Kidney (tissue), 22 donors: ENCODE measurements at places on chromosomes 1 and 21. TPM values are rescaled to one million over a fixed set of nuclear protein-coding genes. Genes with fewer than 3 reads are reported as not detected.

IGFN1 gene
- 2.8 TPM for total RNA-seq

GRCh38 chr1:30868833-30869435, 39.6 kb downstream of the SDC3 start:
- H3K27ac ChIP-seq, result no peak overlapping the region
- no peak for DNase-seq
- H3K4me1 ChIP-seq, result no peaks in the 10 kb centered on the region
- no peak overlapping the region for H3K4me3 ChIP-seq
- no peaks in the 10 kb centered on the region for H3K27me3 ChIP-seq

- H3K27me3 ChIP-seq, result no peaks in the 10 kb centered on the region
- no peaks in the 10 kb centered on the region for H3K4me1 ChIP-seq
- DNase-seq, result no peak
- H3K27ac ChIP-seq, result no peak overlapping the region
Observed at GRCh38 chr1:11176081-11176706, 13.0 kb upstream of the ANGPTL7 start.

PTGFRN gene
- total RNA-seq, result 44.8 TPM

MYBPH gene
- not detected for total RNA-seq

DNA sequence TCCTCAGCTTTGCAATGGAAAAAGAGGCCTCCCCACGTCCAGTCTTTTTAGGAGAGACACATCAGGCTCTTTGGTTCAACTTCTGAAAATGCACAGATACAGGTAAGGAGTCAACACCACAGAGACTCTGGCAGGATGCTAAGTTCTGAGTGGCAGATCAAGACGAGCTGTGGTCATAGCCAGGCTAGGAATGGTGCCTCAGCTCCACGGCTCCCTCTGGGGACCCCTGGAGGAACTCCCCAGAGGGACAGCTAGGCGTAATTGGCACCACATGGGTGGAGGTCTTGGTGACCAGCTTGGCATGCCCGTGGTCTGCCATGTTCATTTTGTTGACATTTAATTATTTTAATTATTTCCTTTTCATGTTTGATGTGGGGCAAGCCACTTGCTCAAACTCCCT, 206.1 kb downstream of the KAZN start:
- H3K36me3 ChIP-seq, result no peaks in the 10 kb centered on the region
- H3K27me3 ChIP-seq, result no peaks in the 10 kb centered on the region
- H3K27ac ChIP-seq, result no peak overlapping the region
- H3K4me1 ChIP-seq, result no peaks in the 10 kb centered on the region

GRCh38 chr1:65267683-65268082, 41.7 kb upstream of the DNAJC6 start:
- no peak overlapping the region for H3K27ac ChIP-seq
- no peaks in the 10 kb centered on the region for H3K4me1 ChIP-seq

- H3K4me1 ChIP-seq, result peaks cover 4% of the 10 kb centered on the region
- H3K36me3 ChIP-seq, result peaks cover 8% of the 10 kb centered on the region
- no peak overlapping the region for H3K27ac ChIP-seq
Observed at GRCh38 chr1:235986869-235987268, 78.0 kb downstream of the NID1 start.

GRCh38 chr1:226199971-226200370, 13.4 kb upstream of the ACBD3 start:
- no peak overlapping the region for H3K27ac ChIP-seq
- H3K27me3 ChIP-seq, result no peaks in the 10 kb centered on the region
- no peak for DNase-seq
- H3K36me3 ChIP-seq, result no peaks in the 10 kb centered on the region
- no peak overlapping the region for H3K4me3 ChIP-seq
- no peaks in the 10 kb centered on the region for H3K4me1 ChIP-seq
